GM12865 (cell line): ENCODE measurements at places on chromosomes 7 and 10.

DNA sequence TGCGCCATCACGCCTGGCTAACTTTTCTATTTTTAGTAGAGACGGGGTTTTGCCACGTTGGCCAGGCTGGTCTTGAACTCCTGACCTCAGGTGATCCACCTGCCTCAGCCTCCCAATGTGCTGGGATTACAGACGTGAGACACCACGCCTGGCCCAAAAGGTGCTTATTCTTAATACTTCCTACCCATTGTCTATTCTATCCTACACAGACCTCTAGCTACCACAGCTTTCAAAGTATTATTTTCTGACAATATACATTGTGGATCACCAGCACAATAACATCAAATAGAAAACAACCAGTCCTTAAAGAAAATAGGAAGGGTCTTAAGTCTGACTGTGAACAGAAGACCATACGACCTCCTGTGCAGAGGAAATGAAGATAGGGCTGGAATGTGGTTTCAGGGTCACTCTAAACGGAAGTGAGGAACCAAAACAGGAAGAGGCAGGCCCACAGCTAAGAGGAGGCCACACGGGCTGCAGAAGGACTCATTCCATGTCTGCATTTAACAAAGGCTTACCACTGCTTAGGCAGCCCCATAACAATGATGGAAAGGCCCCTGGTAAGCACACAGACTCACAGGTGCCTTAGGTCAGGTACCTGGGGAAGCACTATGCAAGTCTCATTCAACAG, 115.2 kb downstream of the ZFAND4 start:
- peak; percentile 49 for DNase-seq

DNA sequence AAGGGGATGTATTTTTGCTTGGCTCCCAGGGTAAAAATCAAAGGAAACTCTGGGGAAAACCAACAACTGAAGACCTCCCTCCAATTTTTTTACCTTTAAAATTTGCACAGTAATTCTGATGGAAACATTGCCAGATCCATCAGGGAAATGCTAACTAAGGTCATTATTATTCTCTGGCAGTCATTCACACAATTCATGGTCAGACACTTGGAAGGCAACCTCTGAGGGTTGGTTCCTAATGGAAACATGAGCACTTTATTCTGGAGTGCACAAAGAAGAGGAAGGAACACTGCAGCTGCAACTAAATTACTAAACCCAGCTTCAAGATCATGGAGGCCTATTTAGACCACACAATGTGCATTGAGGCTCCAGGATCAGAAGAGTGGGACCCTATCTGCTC, 34.2 kb downstream of the SRI start:
- DNase-seq: no peak

DNA sequence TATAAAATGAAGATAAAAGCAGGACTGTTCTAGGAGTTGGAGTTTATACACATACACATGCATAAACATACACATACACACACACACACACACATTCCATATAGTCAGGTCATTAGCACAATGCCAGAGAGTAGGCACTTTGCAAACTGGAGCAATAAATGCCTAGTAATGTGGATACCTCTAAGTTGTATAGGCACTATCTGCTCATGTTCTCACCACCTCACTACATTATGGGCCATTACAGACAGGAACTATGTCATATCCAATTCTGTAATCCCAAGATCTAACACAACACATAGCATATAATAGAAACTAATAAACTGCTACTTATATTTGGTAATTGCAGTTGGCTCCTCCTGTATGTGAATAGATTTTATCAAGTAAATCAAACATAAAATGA, 115.6 kb downstream of the GRM8 start:
- DNase-seq: no peak

DNA sequence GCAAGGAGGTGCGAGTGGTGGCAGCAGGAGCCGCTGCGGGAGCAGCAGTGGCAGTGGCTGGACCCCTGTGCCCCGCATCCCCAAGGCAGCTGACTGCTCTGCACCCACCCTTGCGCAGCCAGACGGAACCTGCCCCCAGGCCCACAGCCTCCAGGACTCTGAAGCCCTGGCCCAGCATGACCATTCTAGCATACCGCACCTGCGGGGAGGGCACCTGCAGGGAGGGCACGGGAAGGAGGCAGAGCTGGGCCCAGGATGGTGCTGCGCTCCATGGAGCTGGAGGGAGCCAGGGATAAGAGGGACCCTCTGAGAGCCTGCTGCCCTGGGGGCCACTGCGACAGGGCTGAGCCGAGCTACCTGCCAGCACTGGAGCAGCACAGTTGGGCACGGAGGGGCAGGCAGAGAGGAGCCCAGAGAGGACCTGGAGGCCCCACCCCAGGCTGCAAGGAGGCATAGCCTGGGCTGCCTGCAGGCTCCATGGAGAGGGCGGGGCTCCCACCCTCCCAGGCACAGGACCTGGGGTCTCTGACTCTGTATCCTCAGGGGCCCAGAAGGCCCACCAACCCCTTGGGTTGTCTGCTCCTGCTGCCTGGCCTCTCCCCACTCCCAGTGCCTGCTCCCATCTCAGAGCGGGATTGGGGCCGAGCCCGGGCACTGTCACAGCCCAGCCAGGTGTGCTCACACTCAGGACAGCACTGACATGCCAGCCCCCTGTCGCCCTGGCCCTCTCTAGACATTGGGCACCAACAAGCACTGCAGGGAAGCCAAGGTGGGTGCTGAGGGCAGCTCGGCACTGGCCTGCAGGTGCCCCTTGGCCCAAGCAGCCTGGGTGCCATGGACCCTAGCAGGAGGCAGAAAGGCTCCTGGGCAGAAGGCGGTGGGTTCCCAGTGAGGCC, 87.6 kb downstream of the HTR7 start:
- no peak for DNase-seq

DNA sequence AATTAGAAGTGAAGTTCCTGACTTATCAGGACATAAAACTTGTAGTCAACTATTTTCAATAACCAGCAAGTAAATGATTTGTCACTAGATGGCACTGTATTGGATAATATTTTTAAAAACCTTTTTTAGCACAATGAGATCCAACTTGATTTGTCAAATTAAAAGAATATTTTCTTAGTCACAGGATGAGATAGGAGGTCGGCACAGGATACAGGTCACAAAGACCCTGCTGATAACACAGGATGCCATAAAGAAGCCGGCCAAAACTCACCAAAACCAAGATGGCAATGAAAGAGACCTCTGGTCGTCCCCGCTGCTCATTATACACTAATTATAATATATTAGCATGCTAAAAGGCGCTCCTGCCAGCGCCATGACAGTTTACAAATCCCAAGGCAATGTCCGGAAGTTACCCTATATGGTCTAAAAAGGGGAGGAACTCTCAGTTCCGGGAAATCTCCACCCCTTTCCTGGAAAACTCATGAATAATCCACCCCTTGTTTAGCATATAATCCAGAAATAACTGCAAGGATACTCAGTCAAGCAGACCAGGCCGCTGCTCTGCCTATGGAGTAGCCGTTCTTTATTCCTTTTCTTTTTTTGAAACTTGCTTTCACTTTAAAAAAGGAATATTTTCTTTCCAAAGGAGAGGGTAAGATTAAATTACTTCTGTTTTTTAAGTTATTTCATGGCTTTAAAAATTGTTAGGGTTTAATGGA, 255.7 kb upstream of the MKLN1 start:
- DNase-seq: peak; percentile 51

- DNase-seq: peak; percentile 45
These were observed 1.6 kb downstream of the FAM24A start for GRCh38 chr10:122911889-122912484.

DNA sequence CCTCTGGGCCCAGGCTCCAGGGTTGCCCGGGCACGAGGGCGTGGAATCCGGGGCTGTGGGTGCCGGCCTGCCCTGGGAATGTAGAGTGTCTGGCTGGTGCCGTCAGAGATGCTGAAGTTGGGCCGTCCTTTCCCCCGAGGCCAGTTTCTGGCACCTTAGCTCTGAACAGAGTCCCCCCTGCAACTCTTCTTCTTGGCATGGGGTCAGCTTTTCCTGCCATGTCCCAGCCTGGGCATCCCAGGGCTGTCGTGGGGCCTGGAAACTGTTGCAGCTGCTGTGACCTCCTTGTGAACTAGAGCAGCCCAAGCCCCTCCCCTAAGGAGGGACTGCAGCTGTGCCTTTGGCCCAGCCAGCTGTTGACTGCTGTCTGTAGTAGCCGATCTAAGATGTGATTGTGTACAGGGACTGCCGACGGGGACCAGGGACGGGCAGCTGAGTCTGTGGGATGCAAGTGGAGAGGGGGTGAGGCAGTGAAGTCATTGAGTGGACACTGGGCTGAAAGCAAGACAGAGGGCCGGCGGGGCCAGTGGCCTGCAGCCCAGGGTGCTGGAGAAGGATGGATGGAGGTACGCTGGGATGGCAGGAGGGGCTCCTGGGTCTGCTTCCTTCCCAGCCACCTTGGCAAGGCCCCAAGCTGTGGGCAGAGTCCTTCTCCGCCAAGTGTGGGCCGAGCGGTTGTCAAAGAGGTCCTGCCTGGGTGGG, 35.8 kb downstream of the GBX1 start:
- DNase-seq: no peak

- no peak for DNase-seq
These were observed 67.1 kb upstream of the HABP2 start for GRCh38 chr10:113485736-113486135.

GRCh38 chr7:141178486-141179135, 104.7 kb downstream of the TMEM178B start:
- no peak for DNase-seq

DNA sequence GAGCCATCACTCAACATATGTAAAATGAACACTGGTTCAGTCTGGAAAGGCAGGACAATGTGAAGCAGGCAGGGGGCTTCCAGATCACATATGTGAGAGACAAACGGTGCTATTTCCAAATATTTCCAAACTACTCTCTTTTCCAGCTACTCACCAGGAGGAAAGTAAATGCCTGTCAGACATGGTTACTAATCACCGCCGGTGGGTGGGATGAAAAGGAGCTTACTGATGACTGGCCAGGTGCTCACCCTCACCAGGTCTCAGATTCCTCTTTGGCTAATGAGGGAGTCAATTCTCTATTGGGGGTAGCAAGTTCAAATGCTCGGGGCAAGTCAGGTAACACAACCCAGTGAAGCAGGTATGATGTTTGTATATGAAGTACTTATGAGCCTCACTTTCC, 9.7 kb upstream of the MSMB start:
- DNase-seq: no peak

GRCh38 chr10:4127518-4128315, 342.7 kb upstream of the KLF6 start:
- DNase-seq: peak; percentile 87

DNA sequence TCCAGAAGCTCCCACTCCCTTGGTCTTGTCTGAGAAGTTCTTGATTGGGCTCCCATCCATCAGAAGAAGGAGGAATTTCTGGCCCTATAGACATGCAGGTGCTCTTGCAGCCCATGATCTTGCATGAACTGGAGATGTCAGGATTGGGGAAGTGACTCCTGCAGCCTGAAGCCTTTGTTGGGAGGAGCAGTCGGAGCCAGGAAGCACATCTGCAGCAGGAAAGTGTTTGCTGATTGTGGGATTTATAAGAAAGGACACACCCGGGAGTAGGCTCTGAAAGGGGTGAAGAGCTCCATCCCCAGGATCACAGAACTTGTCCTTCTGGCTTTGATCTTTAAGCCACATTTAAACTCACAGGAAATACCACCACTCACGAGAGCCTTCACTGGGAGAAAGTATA, 185.2 kb downstream of the DYNC1I1 start:
- no peak for DNase-seq

- DNase-seq: peak; percentile 18
These were observed 538 bp downstream of the TFAM start for GRCh38 chr10:58385784-58386112.

GRCh38 chr10:132504501-132505272, 32.9 kb upstream of the INPP5A start:
- DNase-seq: no peak

DNA sequence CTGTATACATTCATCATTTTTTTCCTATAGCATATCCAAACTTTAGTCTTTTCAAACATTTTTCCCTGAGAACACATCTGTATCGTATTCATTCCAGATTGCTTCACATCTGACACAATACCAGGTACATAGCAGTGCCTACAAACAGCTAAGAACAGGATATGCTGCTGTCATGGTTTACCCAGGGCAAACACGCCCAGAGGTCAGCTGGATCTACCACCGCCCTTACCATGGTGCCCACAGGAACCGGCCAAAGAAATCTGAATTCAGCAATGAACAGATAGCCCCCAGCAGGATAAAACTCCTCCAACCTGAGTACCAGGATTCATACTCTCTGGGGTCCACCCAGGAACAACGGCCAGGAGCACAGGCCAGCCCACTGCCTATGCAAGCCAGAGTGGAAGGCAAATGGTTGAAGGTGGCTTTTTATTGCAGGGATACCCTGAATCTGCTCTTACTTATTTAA, 43.0 kb downstream of the TNS3 start:
- no peak for DNase-seq

GRCh38 chr10:16741540-16741939, 75.7 kb downstream of the RSU1 start:
- no peak for DNase-seq

DNA sequence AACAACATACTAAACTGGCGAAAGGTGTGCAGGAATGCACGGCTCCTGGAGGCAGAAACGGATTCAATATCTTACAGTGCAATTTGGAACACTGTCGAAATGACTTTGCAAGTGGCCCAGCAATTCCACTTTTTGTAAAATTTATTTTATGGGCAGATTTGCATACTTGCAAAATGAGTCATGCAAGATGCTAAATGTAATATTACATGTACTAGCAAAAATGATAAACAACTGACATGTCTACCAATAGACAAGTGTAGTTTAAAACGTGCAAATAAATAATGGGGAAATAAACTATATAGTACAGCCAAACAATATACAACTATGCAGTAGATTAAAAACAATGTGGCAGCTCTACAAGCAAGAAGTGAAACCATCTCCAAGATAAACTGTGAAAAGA, 97.7 kb downstream of the ARHGAP12 start:
- no peak for DNase-seq

GRCh38 chr10:62354916-62355315, 19.3 kb upstream of the ZNF365 start:
- DNase-seq: no peak

- DNase-seq: peak; percentile 99
These were observed 146.9 kb downstream of the GPR85 start for GRCh38 chr7:112939574-112940313.

DNA sequence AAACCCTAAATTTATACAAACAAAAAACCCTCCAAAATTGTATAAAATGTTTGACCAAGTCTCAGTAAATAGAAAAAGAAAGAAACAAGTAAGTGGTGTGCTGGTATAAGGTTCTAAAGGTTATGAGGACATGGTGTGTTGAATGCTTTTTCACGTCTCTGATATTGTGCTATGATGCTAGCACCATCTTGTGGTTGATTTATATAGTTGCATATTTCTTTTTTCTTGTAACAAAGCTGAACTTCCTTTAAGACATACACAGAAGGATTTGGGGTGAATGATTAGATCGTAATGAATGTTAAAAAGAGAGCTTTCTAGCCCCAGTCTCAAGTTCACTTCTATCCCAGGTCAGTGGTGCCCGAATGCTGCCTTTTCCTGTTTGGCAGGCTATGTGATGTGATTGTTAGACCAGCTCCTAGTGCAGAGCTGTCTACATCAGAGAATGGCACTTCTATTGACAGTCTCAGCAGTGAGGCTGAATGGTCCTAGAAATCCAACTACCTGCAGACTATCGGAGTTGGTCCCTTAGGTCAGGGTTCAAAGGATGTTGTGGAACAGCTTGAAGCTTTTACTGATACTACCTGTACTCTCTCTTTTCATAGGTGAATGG, 25.0 kb downstream of the VTI1A start:
- peak; percentile 63 for DNase-seq

GRCh38 chr7:135079068-135079467, 68.8 kb upstream of the TMEM140 start:
- DNase-seq: no peak

GRCh38 chr10:54983255-54983654, 182.2 kb upstream of the PCDH15 start:
- no peak for DNase-seq
